Tibial nerve (tissue), 4 donors: ENCODE measurements at places on chromosomes 6 and 20. TPM values are rescaled to one million over a fixed set of nuclear protein-coding genes. Genes with fewer than 3 reads are reported as not detected.

ZBTB9 gene
- 3.1 TPM for total RNA-seq

- no peak for DNase-seq
These were observed 14.1 kb upstream of the MAK start for GRCh38 chr6:10852361-10852960.

GRCh38 chr6:88166493-88167351 is 575 bp upstream of the CNR1 start:
- no peak for DNase-seq

GRCh38 chr6:25316626-25317025 is 37.5 kb downstream of the CARMIL1 start:
- DNase-seq, result no peak

- no peak for DNase-seq
These were observed 142.3 kb downstream of the TBXT start for GRCh38 chr6:166025149-166025898.

- DNase-seq, result no peak
These were observed 147.5 kb upstream of the SYNDIG1 start for GRCh38 chr20:24321973-24322372.

DNA sequence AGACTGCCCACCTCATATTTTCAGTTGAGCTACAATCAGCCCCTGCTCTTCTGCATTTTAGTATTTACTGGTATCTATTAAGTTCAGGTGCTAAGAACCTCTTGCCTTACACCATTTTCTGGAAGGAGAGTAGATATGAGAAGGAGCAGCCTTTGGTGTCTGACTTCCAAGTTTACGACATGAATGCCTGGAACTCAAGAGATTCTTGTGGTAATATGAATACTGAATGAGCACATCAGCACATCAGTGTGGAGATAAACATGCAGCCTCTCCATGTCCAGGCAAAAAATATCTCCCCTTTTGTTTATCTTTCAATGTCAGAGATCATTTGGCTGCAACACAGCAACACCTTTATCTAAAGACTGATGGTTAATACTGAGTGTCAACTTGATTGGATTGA is 65.8 kb upstream of the THEMIS start:
- DNase-seq, result no peak

- DNase-seq, result no peak
These were observed 52.2 kb downstream of the MARCKS start for GRCh38 chr6:113909224-113909856.

DNA sequence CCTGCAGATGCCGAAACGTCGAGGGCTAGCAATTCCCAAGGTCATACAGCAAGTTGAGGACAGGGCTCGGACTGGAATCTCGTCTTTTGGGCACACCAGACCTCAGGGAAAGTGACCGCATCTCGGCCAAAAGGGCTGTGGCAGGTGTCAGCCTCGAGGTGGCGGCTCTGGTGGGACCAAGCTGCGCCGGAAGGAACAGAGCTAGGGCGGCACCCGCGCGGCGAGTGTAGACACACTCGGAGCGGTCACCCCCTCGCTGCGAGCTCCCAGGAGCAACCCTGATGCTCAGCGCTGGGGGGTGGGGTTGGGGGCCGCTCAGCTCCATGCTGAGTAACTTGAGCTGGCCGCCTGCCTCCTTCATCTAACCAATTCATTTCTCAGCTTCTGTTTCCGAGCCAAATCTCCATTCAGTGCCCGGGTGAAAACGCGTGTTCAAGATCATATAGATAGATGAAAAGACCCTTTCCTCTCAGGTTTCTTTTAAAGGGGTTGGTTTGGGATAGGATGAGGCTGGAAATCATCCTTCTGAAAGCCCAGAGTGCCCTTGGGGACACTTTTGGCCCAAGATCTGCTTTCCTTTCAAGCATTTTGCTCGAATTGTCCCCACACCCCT is 2.2 kb upstream of the TUBB2B start:
- DNase-seq, result no peak

DNA sequence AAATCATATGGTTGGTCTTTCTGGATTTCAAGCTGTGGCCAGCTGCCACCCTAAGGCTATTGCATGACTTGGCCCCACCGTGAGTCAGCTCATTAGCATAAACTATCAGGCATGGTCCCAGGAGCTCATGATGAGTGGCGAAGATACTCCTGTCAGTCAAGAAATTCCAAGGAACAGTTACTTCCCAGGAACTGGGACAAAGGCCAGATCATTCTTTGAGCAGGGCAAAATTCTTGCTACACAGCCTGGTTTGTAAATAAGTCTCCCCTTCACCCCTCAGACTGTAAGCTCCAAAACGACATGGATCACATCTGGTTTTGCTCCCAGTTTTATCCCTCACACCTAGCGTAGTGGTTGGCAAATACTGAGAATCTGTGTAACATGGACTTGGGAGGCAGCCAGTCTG is 33.0 kb upstream of the KIAA1586 start:
- DNase-seq, result no peak

- DNase-seq, result no peak
These were observed 59.6 kb upstream of the NXT1 start for GRCh38 chr20:23290761-23291574.

GRCh38 chr20:45279992-45280391 is 25.6 kb upstream of the SLPI start:
- DNase-seq, result no peak

- no peak for DNase-seq
These were observed 124.2 kb downstream of the KLHL32 start for GRCh38 chr6:97048771-97049170.

- no peak for DNase-seq
These were observed 18.7 kb downstream of the LEMD2 start for GRCh38 chr6:33770124-33770832.

DNA sequence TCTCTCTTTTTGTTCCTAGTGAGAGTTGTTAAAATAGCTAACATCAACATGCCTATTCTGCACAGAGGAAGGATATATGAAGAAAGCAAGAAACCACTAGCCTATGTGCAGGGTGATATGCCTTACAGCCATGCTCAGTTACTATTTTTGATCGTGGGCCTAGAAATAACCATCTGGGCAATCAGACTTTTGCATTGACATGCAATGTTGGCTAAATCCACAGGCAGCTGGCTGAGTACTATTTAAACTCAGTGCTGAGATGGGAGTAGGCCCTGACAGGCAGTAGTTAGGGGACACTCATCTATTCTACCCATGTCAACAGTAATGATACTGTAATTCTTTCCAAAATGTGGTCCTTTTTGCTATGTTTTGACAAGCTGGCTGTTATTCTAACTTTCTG is 89.6 kb downstream of the HDGFL1 start:
- no peak for DNase-seq

- no peak for DNase-seq
These were observed 120.8 kb downstream of the BACH2 start for GRCh38 chr6:90175627-90176538.
